NCI-H2081 treated with DMSO at 0.1 percent for 48 hours (cell line): ENCODE measurements at places on chromosomes 3 and 15.

DNA sequence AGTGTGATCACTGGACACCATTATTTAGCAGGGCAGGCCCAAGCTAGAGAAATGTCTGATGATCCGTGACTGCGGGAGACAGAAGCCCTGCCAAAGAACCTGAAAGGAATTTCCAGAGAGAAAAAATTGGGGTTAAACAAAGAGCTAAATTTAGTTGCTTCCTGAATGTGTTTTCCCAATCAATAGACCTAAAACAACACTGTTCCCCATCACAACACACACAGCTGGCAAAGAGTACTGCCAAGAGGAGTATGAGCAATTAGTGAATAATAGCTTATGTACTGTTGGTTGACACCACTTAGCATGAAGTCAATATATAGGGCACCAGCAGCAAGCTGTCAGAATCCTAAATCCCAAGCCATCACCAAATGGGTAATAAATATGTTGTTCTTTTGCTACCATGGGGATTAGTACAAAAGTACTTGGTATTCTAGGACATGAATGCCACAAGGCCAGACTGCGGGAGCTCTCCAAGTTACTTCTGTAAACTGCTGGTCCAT, 35.7 kb downstream of the CLK3 start:
- DNase-seq: peak; percentile 95

DNA sequence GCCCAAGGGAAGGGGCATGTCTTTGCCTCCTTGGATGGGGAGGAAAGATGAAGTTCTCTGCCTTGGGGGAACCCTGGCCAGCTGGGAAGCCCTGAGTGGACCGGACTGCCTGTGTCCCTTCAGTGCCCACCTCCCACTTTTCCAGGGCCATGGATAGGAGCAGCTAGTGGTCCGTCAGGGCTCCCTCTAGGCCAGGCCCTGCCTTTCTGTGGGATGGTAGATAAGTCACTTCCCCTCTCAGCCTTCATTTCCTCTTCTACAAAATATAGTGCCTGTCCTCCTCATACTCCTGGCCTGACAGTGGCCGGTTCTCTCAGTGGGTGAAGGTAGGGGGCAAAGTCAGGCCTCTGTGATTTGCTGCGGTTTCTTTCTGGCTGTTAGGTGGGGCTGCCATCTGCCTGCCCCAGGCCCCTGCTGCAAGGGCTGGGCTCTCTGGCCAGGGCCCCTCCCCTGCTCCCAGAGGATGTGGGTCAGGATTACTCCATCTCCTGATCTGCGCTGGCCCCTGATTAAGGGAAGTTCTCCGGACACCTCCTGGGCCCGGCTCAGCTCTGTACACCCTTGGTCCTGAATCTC, 1.4 kb downstream of the PLEKHO2 start:
- no peak for DNase-seq

- DNase-seq: no peak
Observed at GRCh38 chr3:128080323-128081080, 28.3 kb downstream of the SEC61A1 start.

- DNase-seq: no peak
Observed at GRCh38 chr3:126445506-126445905, 30.2 kb downstream of the ZXDC start.

DNA sequence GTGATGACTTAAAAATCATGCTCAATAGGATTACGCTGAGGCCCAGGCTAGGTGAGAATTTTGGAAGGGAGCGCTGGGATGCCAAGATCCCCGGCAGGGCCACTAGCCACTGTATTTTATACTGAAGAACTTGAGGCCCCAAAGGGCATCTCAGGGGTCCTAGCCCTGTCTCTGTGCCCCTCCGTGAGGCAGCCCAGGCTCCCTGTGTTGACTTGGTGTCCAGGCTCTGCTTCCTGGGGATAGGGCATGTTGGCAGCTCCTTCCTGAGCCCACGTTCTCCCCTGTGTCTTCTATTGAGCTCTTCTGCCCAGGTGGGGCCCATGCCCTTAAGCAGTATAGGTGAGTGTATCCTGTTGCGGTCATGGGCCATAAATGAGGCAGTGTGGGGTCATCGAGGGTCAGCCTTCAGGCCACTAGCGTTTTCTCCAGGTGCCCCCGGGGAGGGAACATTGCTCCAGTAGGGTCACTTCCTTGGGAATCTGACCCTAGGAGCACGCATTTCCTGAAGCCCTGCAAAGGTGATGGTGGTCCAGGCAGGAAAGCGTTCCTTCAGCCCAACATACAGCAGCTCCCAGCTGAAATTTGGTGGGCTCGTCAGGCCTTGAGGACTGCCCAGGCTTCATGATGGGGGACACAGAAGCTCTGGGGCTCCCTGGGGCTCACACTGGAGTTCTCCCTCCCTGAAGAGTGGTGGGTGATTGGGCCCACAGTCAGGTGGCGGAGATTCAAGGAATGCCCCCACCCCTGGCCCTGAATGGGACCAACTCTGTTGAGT, 189.4 kb downstream of the UBE3A start:
- no peak for DNase-seq

DNA sequence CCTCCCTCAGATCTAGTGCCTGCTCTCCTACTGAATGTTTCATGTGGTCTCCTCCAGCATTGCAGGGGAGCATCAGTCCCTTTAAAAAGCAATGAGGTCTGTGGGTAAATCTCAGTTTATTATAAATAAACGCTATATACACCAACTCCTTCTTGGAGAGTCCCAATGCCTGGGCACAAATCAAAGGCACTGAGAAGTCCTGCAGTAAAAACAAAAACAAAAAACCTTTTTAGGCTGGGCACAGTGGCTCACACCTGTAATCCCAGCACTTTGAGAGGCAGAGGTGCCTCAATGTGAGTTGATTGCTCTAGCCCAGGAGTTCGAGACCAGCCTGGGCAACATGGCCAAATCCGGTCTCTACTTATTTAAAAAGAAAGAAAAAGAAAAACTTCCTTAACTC, 45.0 kb downstream of the ACAN start:
- no peak for DNase-seq

GRCh38 chr3:65449841-65450428, 588.8 kb downstream of the MAGI1 start:
- DNase-seq: no peak

- DNase-seq: no peak
Observed at GRCh38 chr3:3125977-3126376, 763 bp upstream of the TRNT1 start.

DNA sequence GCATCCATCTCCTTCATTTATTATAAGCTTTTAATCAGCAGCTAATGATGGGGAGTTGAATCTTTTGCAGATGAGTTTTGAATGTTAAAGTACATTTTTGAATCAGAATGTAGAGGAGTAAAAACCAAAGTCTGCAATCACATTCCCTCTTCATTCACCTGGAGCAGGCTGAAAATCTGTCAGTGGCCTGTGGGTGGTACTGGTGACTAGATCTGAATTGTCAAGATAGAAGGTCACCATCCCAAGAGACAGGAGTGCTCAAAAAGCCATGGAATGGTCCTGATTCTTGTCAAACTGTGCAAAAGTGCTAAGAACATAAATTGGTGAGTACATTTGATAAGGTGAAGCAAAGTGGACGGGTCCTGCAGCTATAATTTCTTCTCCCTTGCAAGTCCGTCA, 881.3 kb upstream of the NR2F2 start:
- no peak for DNase-seq

- no peak for DNase-seq
Observed at GRCh38 chr3:10519236-10519635, 13.8 kb upstream of the ATP2B2 start.

GRCh38 chr3:132285620-132285945, 31.6 kb upstream of the ACP3 start:
- no peak for DNase-seq

GRCh38 chr3:156488767-156489166, 66.2 kb downstream of the SSR3 start:
- no peak for DNase-seq

DNA sequence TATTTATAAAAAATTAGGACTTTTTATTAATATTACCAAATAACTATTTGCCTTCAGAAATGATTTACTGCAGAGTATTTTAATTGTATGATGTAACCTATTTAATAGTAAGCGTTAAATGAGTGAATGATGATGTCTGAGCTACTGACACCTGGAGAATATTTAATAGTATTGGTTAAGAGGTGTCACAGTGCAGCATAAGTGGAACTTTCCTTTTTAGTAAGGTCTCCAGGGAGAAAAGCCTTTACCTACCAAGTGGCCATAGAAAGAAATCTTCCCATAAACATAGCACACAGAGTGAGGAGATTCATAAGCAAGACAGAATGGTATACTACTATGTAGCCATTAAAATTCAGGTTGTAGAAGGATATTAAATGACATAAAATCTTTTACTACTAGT, 441.7 kb downstream of the TBL1XR1 start:
- no peak for DNase-seq

DNA sequence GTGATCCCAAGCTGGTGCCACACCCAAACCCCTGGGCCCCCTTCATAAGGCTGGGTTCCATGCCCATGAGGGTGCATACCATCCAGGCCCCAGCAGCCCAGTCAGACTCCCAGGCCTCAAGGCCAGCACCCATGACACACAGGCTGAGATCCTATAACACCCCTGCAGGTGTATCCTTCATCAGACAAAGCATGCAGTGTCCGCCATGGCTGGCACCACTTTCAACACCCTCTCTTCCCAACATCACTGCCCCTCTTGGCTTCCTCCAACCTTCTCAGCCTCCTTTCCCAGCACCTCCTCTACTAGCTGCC, 3.5 kb downstream of the CCDC51 start:
- no peak for DNase-seq

DNA sequence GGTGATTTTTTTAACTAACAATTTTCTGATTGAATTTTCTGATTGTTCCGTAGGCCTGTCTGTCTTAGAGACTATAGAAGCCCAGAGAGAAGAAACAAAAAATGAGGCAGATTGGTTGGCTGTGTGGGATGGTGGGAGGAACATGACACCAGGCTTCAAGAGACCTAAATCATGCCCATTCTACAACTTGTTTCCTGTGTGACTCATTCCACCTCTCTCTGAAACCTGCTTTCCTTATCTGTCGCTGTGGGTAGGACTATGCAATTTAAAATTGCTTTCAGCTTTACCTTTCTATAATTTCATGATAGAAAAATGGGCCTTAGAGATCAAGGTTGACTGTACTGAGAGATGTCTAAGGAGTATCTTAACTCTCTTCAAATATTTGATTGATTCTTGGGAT, 44.5 kb downstream of the OXNAD1 start:
- DNase-seq: no peak

DNA sequence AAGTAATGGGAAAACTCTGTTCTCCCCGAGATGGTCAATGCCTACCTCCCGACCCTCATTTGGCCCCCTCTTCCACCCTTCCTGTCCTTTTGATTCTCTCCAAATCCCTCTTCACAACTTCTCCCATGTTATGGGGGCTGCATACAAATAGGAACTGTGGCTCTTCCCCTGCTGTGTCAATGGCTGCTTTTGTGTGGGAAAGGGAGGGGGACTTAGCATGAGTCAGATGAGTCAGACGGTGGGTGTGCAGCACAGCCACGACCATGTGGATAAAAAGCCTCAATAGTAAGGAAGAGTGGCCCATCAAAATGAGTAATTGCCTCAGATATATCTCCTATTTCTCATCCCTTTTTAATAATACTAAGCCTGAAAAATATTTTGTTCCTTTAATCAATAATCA, 31.9 kb downstream of the SPATA16 start:
- no peak for DNase-seq

GRCh38 chr3:151452841-151453240, 8.0 kb downstream of the IGSF10 start:
- no peak for DNase-seq

- DNase-seq: no peak
Observed at GRCh38 chr15:87929841-87930240, 326.7 kb downstream of the NTRK3 start.

- no peak for DNase-seq
Observed at GRCh38 chr3:40597441-40597840, 72.7 kb downstream of the ZNF621 start.

DNA sequence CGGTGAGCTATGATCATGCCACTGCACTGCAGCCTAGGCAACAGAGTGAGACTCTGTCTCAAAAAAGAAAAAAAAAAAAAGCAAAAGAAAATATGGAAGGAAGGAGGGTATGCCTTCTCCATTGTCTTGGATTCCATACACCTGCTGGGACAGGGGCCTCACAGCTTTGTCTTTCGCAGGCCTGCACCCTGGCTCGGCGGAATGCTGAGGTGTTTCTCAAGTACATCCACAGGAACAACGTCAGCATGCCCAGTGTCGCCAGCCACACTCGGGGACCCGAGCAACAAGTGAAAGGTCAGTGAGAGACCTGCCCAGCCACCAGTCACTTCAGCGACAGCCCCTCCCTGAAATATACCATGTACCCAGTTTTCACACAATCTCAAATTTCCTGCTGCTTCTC, 288.5 kb upstream of the UMPS start:
- DNase-seq: no peak

GRCh38 chr15:88845616-88846015, 42.4 kb downstream of the ACAN start:
- DNase-seq: no peak

DNA sequence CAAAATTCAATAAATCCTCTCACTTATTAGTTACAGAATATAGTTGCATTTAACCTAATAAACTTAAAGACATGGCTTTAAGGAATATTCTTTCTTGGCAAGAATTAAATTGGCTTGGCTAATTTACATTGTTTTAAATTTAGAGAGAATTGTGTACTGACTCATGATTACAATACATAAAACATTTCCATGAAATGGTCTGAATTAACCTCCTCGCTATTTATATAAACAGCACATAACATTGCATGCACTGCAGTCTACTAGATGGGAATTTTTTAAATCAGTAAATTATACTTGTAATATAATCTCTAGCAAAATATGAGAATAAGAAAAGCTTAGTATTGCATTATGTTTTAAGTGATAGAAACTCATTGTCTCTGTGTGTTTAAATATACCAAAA, 268.9 kb downstream of the SHOX2 start:
- no peak for DNase-seq

GRCh38 chr3:131983689-131984088, 51.1 kb downstream of the CPNE4 start:
- DNase-seq: no peak

DNA sequence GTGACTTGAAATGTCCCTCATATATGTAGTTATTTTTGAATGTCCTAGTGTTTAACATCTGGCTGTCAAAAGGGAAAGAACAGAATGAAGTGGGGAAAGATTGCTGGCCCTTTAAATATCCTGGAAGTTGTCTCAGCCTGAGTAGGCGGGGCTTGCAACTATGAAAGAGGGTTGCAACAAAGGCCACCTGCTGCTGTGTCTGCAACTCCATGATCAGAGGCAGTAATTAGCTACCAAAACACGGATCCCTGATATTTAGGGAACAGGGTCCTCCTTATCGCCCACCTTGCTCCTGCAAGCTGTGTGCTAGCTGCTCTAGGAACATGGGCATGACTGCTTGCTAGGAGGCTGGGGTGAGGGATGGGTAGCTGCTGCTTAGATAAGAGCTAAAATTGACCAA, 100.2 kb upstream of the CFAP20DC start:
- no peak for DNase-seq

GRCh38 chr3:19363071-19363470, 214.8 kb downstream of the KCNH8 start:
- no peak for DNase-seq

DNA sequence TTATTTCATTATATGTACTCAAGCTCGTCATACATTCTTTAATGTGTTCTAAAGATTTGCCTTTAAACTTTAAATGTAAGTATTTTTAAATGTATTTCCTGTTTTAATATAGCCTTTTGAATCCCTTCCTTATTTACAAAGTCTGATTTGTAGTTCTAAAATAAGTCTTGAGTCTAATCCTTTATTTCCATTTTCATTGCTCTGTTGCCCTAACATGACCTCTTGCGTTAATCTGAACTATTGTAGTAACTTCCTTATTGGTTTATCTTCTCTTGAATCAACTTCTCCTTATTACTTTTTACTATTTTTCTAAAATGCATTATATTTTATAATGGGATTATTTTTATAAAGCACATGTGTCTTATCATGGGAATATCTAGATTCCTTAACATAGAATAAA, 24.0 kb downstream of the KNL1 start:
- no peak for DNase-seq

- no peak for DNase-seq
Observed at GRCh38 chr3:112000966-112001365, 2.2 kb downstream of the TAGLN3 start.
